ENCODE measurements at places on chromosomes 1 and 21.
A peak's percentile ranks its signal among the peaks of the same experiment; 100 is the strongest.

GRCh38 chr1:160916666-160917065 lies 31.7 kb upstream of the ITLN1 start:
- DNase-seq = no peak

DNA sequence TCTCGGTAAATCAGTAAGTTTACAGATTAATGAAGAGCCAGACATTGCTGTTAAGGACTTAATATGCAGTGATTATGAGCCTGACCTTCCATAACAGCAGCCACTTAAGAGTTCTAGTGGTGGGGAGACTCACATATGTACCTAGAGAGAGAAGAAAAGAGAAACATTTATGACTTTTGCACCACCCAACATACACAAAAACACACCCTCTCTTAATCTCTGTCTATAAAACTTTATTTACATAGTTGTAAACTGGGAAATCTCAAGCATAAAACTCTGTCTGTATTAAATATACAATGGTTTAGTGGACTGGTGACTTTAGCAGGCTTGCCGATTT lies 347.4 kb upstream of the ADGRL2 start:
- DNase-seq = no peak

GRCh38 chr1:15261155-15262002 lies 14.4 kb downstream of the FHAD1 start:
- no peak for DNase-seq

- no peak for DNase-seq
Measured at GRCh38 chr1:9437961-9438430, 101.3 kb upstream of the SLC25A33 start.

DNA sequence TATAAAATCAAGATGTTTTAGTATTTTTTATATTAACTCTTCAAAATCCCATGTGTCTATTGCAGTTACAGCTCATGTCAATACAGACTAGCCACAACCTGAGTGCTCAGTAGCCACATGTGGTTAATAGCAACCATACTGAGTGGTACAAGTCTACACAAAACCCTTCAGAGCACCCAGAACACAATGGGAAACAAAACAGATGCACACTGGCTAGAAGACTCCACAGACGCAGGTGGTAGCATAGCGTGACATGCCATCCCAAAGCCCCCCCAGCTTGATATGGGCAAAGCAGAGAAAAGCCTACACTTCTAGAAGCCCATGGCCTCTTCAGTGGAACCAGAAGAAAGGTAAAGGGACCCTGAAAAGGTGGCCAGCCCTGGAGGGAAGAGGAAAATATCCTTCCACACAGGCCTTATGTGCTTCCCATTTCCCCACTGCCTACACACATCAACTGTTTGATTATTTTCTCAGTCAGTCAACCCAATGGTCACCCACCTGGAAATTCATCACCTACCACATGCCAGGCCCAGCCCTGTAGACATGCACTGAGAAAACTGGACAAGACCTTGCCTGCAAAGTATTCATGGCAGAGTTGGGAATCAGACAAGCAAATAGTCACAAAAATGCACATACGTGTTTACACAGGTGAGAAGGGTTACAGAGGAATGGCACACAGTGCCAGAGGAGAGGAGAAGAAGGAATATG lies 175.0 kb downstream of the VAV3 start:
- no peak for DNase-seq

GRCh38 chr21:19648391-19648790 lies 1244.8 kb upstream of the TMPRSS15 start:
- DNase-seq = no peak

GRCh38 chr1:20469406-20470076 lies 16.5 kb downstream of the CAMK2N1 start:
- no peak for DNase-seq

GRCh38 chr21:29873908-29874307 lies 65.9 kb downstream of the GRIK1 start:
- no peak for DNase-seq

DNA sequence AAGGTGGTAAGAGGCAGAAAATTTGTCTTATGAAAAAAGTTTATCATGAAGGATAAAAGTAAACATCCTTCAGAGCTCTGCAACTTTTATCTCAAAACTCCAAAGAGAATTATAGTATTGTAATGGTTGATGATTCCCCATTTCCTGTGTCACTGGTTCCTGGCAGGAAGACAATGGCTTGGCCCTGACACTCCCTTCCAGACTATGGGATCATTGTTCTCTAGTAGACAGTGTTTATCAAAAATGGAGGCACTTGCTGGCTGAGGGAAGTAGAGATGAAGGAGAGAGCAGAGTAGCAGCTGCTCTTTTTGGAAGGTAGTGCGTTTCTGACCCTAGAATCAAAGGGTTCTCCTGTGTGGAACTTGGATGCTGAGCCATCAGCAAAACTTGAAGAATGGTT lies 145.9 kb upstream of the ATP1B1 start:
- DNase-seq = no peak

- no peak for DNase-seq
Measured at GRCh38 chr1:62234688-62235087, 40.0 kb downstream of the L1TD1 start.

DNA sequence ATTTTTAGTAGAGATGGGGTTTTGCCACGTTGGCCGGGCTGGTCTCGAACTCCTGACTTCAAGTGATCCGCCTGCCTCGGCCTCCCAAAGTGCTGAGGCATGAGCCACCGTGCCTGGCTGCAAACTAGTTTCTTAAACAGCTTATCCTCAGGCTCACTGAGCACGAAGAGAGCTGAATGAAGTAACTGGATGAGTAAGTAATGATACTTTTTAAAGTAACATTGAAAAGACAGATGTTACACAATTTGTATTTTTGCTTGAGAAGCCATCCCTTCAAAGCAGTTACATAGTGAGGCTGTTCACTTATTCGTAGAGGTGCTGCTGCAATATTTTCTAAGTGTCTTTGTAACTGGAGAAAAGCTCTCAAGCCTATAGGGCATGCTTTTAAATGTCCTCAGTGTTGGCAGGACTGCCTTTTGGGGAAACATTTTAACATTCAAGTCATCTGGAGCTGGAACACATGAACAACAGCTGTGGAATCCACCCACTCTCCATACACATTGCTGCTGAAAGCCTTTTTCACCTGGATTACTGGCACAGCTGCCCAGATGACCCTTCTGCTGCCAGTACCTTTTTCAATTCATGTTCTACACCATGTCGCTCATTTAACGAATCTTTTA lies 2.7 kb upstream of the YBX1 start:
- DNase-seq = no peak

- DNase-seq = no peak
Measured at GRCh38 chr1:167943541-167943940, 6.7 kb upstream of the MPC2 start.

GRCh38 chr1:15916916-15917315 lies 59.0 kb downstream of the ZBTB17 start:
- no peak for DNase-seq

DNA sequence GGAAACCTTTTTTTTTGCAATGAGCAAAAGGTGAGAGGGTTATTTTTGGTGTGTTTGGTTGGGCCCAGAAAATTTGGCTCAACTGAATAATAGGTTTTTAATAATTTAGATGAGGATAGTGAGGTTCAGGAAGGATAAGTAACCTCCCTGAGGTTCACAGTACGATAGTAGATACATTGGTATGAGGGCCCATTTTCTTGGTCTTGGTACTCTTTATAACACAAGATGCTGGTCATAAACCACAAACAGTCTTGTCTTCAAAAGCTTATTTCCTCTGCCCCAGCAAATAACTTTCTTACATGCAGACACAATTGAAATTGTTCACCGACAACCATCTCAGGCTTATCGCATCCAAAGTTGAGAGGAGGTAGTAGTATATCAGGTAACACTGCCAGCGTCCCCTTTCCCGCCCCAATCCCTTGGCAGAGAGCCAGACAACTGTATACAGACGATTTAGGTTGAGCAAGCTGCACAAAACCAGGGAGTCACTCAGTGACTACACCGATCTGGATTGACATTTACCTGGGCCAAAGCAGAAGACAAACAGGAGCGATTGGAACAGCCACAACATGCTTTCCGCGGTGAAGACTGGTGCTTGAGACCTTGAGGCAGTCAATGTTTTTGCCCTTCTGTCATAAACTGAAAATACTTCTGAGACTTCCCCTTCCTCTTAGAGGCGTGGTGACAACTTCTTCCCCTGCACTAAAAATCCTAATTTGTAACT lies at the start of gene SLAMF6:
Gene SLAMF6, minus strand, starts transcription at position 634 of the 724 bp plus-strand sequence. Its CDS starts 63 bp downstream, at position 571.
- DNase-seq = peak; percentile 69

GRCh38 chr1:235999259-235999925 lies 65.5 kb downstream of the NID1 start:
- peak; percentile 45 for DNase-seq

GRCh38 chr1:6373961-6374720 lies 19.4 kb downstream of the ACOT7 start:
- no peak for DNase-seq

- DNase-seq = no peak
Measured at GRCh38 chr1:36446271-36446670, 4.0 kb downstream of the OSCP1 start.

- no peak for DNase-seq
Measured at GRCh38 chr1:230320804-230321203, 105.3 kb downstream of the PGBD5 start.
